Psoas muscle (tissue), 8 donors: ENCODE measurements at places on chromosomes 2 and 18. TPM values are rescaled to one million over a fixed set of nuclear protein-coding genes. Genes with fewer than 3 reads are reported as not detected.

The DNAH6 gene
- 0.09 TPM for total RNA-seq

The ACOXL gene
- not detected for total RNA-seq

The AP1S3 gene
- total RNA-seq: 0.10 TPM

The MARS2 gene
- total RNA-seq: 12.6 TPM

The CFAP53 gene
- 1.6 TPM for total RNA-seq

The PSMA8 gene
- not detected for total RNA-seq

The MC2R gene
- not detected for total RNA-seq

The ICOS gene
- total RNA-seq: not detected

The AGXT gene
- total RNA-seq: not detected

The ATG16L1 gene
- 23.5 TPM for total RNA-seq

The GALNT5 gene
- not detected for total RNA-seq

The BOK gene
- total RNA-seq: 2.8 TPM

The SCYGR1 gene
- not detected for total RNA-seq

The HOXD13 gene
- not detected for total RNA-seq

The AKAIN1 gene
- not detected for total RNA-seq

The DCDC2C gene
- total RNA-seq: not detected

The PDCD1 gene
- total RNA-seq: 0.20 TPM

The DCC gene
- 0.02 TPM for total RNA-seq

The AGPS gene
- 27.8 TPM for total RNA-seq

The RFX8 gene
- not detected for total RNA-seq

The ALPI gene
- not detected for total RNA-seq

The ALPG gene
- not detected for total RNA-seq

The CXCR1 gene
- 0.28 TPM for total RNA-seq

The ABCG8 gene
- not detected for total RNA-seq

The RAB31 gene
- total RNA-seq: 6.0 TPM

The AMER3 gene
- not detected for total RNA-seq

The POTEI gene
- total RNA-seq: not detected

The PLEK gene
- 3.3 TPM for total RNA-seq

The CNRIP1 gene
- total RNA-seq: 9.2 TPM
